NCI-H748 treated with DMSO at 0.1 percent for 48 hours (cell line): ENCODE measurements at places on chromosomes 12 and 14.

GRCh38 chr14:99807413-99808153, 14.4 kb downstream of the EML1 start:
- no peak for DNase-seq

GRCh38 chr14:20782280-20782890, 1.3 kb downstream of the RNASE6 start:
- DNase-seq, result no peak

- no peak for DNase-seq
Measured at GRCh38 chr12:111773801-111774551, 7.2 kb downstream of the ALDH2 start.

- no peak for DNase-seq
Measured at GRCh38 chr14:89957376-89957775, 1.6 kb downstream of the TDP1 start.

- DNase-seq, result peak; percentile 61
Measured at GRCh38 chr12:47032644-47033043, 46.8 kb upstream of the PCED1B start.

DNA sequence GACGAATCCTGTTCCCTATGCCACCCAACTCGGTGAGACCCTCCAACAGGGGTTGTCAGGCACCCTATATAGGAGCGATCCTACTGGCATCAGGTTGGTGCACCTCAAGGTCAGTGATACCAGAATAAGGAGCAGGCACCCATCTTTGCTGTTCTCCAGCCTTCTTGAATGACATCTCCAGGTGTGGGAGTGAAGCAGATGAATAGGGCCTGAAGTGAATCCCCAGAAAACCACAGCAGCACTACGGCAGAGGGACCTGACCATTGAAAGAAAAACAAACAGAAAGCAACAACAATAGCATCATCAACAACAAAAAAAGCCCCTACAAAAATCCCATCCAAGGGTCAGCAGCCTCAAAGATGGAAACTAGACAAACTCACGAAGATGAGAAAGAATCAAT, 445.2 kb upstream of the ATP2B1 start:
- no peak for DNase-seq

DNA sequence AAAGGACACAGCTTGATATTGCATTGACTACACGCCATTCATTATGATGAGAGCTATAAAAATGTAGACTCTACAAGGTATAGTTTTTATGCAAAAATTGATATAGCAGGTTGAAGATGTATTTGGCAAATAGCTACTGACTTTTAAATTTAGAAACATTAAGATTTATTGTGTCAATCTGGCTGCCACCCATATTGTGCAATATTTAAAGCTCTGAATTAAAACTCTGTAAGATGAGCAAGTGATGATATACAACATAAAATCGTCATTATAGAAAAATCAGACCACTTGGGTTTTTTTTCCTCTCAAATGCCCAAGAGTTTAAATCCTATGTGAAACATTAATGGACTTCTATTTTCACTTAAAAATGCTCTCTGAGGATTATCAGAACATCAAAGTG, 36.8 kb upstream of the E2F7 start:
- no peak for DNase-seq

GRCh38 chr12:24979976-24980730, 31.3 kb upstream of the BCAT1 start:
- DNase-seq, result no peak

DNA sequence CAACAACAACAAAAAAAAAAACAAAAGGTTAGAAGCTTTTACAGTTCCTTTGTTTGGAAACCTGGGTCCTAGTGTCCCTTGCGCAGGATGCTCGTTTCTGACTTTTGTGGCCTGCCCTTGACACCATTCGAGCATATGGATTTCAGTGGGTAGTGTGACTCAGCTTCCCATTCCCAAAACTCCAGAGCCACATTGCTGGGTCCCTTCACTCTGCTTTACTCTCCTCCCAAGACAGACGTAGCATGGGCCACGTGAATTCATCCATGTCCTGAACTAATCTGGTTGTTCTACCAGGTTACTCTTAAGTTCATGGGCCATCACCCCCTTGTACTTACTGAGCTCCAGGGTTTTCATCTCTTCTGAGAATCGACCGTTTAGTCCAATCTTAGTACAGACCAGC, 68.0 kb upstream of the MAX start:
- DNase-seq, result no peak

GRCh38 chr12:62683776-62684569, 217.3 kb downstream of the MON2 start:
- DNase-seq, result no peak

DNA sequence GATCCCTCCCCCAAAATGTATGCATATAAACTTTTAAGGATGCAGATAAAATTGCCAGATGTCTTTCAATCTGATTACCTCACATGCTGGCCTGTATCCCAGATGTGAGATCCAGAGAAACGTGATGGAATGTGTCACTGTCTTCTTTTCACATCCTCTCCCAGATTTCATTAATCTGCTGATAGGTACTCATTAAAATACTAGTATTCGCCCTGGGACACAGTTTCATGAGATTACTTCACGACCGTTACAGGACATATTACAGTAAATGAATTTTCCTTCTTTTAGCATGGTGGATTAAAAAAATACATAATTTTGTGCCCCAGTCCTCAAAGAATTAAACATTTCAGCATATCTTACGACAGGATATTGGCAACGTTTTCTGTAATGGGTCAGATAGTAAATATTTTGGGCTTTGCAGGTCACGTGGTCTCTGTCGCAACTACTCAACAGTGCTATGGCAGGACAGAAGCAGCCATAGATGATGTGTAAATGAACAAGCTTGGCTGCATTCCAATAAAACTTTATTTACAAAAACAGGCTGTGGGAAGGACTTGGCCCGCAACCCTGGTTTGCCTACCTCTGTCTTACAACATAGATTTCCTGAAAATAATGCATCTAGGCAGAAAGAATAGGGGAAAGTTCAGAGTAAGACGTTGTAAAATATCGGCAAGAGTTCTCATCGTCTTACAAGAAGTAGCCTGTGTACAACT, 156.0 kb upstream of the DIO3 start:
- no peak for DNase-seq

DNA sequence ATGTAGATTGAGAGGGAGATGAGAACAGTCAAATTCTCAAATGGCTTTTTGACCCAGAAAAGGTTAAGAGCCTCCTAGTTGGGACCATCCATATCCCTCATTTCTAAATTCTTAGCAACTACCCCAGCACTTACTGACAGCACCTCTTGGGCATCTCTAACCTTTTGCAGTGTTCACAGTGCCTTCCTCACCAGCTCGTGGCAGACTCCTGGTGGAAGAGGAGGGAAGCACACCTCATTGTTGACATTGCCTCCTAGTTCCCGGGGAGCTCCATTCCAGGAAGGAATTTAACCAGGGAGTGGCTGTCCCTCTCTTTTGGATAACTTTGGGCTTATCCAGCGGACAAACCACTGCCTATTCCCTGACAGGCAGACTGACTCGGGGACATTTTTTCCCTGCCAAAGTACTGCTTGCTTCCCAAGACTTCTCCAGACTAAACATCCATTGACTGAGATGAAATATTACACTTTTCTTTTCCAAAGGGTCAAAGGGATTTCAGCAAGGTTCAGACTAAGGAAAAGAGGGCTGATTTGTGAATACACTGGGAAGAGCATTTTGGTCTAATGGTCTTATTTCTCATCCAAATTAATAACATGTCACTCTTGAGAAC, 9.0 kb upstream of the OR6J1 start:
- peak; percentile 11 for DNase-seq

- no peak for DNase-seq
Measured at GRCh38 chr12:51771008-51771407, 77.5 kb downstream of the FIGNL2 start.

DNA sequence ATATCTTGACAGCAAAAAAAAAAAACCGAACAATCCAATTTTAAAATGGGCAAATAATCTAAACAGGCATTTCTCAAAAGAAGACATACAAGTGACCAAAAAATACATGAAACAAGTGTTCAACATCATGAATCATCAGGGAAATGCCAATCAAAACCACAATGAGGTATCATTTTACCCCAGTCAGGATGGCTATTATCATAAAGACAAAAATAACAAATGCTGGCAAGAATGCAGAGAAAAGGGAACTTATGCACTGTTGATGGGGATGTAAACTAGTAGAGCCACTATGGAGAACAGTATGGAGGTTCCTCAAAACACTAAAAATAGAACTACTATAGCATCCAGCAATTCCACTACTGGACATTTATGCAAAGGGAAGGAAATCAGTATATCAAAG, 448.2 kb downstream of the RGS6 start:
- DNase-seq, result no peak

- DNase-seq, result no peak
Measured at GRCh38 chr12:49334226-49334625, 2.8 kb downstream of the C1QL4 start.

DNA sequence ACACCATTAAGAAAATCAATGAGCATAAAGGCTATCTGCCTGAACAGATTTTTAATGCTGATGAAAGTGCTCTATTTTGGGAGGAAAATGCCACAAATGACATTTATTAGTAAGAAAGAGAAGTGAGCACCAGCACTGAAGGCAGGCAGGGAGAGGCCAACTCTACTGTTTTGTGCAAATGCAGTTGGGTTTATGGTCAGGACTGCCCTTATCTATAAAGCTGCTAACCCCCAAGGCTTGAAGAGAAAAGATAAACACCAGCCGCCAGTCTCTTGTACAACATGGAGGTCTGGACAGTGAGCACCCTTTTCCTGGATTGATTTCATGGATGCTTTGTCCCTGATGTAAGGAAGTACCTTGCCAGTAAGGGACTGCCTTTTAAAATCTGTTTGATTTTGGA, 246.8 kb upstream of the SFSWAP start:
- DNase-seq, result no peak

DNA sequence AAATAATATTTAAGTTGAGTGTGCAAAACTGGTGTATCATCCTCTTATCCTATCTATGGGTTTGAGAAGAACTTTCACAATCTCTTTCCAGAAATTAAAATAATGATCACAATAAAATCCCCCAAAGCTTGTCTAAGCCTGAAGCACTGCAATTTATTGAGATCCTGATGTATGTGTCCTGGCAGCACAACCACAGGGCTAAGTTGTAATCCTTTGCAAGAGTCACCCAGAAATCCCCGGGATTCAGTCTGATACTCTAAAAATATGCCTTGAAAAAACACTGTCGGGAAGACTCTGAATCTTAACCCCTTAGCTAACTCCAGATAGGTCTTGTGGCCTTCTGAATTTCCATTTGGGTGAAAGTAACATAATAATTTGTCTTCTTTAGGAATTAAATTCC, 40.3 kb upstream of the STXBP6 start:
- no peak for DNase-seq

DNA sequence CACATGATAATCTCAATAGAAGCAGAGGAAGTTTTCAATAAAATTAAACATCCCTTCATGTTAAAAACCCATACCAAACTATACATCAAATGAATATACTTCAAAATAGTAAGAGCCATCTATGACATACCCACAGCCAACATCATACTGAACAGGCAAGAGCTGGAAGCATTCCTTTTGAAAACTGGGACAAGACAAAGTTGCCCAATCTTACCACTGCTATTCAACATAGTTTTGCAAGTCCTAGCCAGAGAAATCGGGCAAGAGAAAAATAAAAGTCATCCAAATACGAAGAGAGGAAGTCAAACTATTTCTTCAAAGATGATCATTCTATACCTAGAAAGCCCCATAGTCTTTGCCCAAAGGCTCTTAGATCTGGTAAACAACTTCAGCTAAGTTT, 454.7 kb upstream of the PRICKLE1 start:
- no peak for DNase-seq

GRCh38 chr12:10167599-10167998, 4.3 kb downstream of the OLR1 start:
- no peak for DNase-seq

GRCh38 chr12:63846238-63846967, 1.9 kb downstream of the SRGAP1 start:
- peak; percentile 38 for DNase-seq

DNA sequence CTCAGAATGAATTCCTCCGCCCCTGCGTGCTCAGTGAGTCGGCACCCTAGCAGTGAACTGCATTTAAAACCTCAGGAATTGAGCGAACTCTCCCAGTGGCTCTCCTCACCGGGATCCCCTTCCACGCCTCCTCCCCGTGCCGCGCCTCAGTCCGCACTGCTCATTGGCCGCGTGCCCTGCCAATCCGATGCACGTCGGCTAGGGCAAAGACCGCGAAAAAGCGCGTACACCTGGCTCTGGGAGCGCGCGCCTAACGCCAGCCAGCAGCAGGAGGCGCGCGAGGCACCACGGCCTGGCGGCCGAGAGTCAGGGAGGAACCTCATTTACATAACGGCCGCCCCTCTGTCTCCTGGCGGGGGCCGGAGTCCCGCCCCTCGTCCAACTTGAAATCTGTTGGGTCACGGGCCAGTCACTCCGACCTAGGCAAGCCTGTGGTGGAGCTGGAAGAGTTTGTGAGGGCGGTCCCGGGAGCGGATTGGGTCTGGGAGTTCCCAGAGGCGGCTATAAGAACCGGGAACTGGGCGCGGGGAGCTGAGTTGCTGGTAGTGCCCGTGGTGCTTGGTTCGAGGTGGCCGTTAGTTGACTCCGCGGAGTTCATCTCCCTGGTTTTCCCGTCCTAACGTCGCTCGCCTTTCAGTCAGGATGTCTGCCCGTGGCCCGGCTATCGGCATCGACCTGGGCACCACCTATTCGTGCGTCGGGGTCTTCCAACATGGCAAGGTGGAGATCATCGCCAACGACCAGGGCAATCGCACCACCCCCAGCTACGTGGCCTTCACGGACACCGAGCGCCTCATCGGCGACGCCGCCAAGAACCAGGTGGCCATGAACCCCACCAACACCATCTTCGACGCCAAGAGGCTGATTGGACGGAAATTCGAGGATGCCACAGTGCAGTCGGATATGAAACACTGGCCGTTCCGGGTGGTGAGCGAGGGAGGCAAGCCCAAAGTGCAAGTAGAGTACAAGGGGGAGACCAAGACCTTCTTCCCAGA, at the start of gene HSPA2:
HSPA2 (plus strand) TSS at position 534 of the 995 bp plus-strand sequence; CDS start at position 643, 109 bp downstream.
- DNase-seq, result peak; percentile 85

DNA sequence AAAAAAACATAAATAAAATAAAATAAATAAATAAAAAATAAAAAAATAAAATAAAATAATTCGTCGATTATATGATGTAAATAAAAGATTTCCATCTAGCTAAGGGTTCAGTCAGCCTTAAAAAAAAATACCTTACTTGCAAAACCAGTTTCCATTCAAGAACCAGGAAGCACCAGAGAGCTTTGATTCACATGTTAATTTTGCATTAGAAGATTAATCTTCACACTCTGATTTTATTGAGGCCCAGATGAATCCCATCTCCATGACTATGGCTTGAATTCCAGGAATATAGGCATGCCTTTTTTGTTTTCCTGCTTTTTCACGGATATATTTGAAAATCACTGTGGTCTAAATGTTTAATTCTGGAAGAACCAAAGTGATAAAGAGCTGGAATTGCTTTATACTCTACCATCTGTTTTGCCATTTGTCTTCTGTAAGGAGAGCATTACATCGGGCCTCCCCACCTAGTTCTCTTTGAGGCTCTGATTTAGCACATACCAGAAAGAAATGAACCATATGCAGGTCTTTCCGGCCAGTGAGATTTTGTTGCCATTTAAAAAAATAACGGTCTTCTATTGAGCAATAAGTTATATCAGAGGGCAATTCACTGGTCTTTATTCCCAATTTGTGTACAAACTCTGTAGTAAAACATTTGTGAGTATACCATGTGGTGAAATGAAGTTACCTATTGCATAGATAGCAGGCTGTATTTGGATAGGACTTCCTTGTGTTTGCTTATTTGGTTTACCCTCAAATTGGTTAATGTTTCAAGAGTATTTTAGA, 175.5 kb downstream of the AEBP2 start:
- DNase-seq, result no peak
